ENCODE measurements at places on chromosomes 7 and 10.

DNA sequence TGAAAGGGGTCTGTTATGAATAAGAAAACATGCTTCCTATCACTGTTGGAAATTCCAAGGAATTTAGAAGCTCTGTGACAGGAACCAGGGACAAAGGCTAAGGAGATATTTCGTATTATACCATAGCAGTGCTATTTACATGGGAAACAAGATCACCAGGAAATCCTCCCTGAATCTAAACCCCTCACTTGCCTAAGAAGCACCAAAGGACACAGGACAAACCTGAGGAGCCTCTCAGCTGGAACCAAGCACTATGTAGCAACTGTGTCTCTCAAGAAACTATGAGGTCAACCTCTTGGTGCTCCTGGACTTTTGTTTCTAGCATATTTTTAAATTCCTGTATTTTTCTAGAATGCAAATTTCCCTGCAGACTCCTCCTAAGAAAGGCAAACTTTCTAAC is 20.8 kb upstream of the IFIT1B start:
- H3K4me1 ChIP-seq = peaks cover 2% of the 10 kb centered on the region
- H3K36me3 ChIP-seq = no peaks in the 10 kb centered on the region
- DNase-seq = no peak
- no peak overlapping the region for H3K27ac ChIP-seq
- no peaks in the 10 kb centered on the region for H3K27me3 ChIP-seq

DNA sequence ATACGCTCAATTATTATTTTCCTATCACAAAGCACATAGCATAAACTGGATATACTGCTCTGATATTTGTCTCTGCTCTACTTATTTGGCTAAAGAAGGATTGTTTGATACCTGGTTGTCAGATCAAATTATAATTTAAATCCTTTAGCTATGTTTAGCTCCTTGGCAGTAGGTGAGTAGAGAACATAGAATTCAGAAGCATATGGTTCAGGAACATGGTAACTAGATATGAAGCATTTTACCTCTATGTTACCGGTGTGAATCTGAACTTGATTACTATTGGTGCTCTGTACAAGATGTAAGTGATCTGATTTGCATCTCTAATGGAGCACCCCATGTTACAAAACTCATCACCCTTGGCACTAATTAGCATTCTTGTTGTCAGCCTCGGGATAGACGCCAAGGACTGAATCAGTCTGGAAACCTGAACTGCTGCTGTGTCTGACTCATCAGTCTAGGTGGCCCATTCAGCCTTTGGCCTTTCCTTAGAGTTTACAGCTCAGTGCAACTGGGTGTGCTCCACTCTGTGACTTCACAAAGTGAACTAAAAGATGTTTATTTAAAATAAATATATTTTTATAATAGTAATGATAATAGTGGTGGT is 12.3 kb upstream of the MYPN start:
- H3K27ac ChIP-seq = no peak overlapping the region
- H3K4me3 ChIP-seq = no peak overlapping the region
- no peak for DNase-seq

GRCh38 chr7:6650521-6651011 is 13.4 kb downstream of the ZNF316 start:
- H3K4me1 ChIP-seq = no peaks in the 10 kb centered on the region
- peaks cover 72% of the 10 kb centered on the region for H3K36me3 ChIP-seq
- no peak overlapping the region for H3K27ac ChIP-seq
- no peak overlapping the region for H3K4me3 ChIP-seq
- DNase-seq = no peak

- peak overlapping the region; percentile 80 for H3K4me3 ChIP-seq
- peaks cover 36% of the 10 kb centered on the region for H3K27me3 ChIP-seq
- no peak for DNase-seq
- H3K27ac ChIP-seq = no peak overlapping the region
- H3K36me3 ChIP-seq = no peaks in the 10 kb centered on the region
Measured at GRCh38 chr10:46283580-46284285, 3.1 kb upstream of the ANTXRL start.

- no peak overlapping the region for H3K27ac ChIP-seq
- no peaks in the 10 kb centered on the region for H3K27me3 ChIP-seq
- no peak overlapping the region for H3K4me3 ChIP-seq
- no peaks in the 10 kb centered on the region for H3K4me1 ChIP-seq
- no peak for DNase-seq
Measured at GRCh38 chr10:24272374-24272773, 63.4 kb downstream of the KIAA1217 start.

- H3K36me3 ChIP-seq = peaks cover 27% of the 10 kb centered on the region
- H3K27me3 ChIP-seq = no peaks in the 10 kb centered on the region
- peak overlapping the region; percentile 99 for H3K27ac ChIP-seq
Measured at GRCh38 chr10:11164803-11165590, 147.3 kb downstream of the CELF2 start.

GRCh38 chr7:36047091-36047658 is 105.9 kb upstream of the EEPD1 start:
- H3K36me3 ChIP-seq = no peaks in the 10 kb centered on the region
- no peak overlapping the region for H3K27ac ChIP-seq
- no peak overlapping the region for H3K4me3 ChIP-seq
- no peak for DNase-seq
- H3K4me1 ChIP-seq = no peaks in the 10 kb centered on the region

DNA sequence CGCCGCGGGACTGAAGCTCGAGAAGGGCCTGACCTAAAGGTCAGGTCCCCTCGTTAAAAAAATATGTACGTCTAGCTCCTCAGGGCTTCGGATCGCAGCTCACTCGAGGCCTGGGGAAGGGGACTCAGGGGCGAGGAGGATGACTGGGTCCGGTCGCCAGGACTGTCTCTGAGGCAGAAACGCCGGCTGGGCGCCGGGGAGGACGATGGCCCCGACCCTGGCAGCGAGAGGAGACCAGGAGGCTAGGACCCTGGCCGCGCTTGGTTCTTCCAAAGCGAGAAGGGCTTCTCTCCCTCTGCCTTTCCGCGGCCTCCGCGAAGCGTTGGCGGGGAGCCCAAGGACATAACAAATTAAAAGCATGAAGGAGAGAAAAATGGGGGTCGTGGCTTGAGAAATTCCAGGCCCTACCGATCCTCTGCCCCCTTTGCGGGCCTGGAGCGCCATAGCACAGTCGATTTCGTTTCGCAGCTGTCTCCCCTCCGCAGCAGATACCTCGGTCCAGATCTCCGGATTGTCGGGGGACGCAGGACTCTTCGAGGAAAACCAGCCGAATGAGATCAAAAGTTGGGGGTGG is 3.1 kb downstream of the NKX2-3 start:
- H3K36me3 ChIP-seq = no peaks in the 10 kb centered on the region
- peak overlapping the region; percentile 73 for H3K4me3 ChIP-seq
- H3K4me1 ChIP-seq = peaks cover 56% of the 10 kb centered on the region
- no peak for DNase-seq
- H3K27ac ChIP-seq = no peak overlapping the region
- peaks cover 73% of the 10 kb centered on the region for H3K27me3 ChIP-seq

Data from activated B cell treated with CpG ODN at 0.5 μM for 24 hours (primary cell).